ENCODE measurements at places on chromosomes 2 and 18.

GRCh38 chr2:3725458-3726250, 22.3 kb downstream of the DCDC2C start:
- no peak for DNase-seq

GRCh38 chr2:1450915-1451314, 37.7 kb downstream of the TPO start:
- no peak for DNase-seq

- no peak for DNase-seq
Observed at GRCh38 chr18:54228364-54228763, 3.9 kb upstream of the MBD2 start.

DNA sequence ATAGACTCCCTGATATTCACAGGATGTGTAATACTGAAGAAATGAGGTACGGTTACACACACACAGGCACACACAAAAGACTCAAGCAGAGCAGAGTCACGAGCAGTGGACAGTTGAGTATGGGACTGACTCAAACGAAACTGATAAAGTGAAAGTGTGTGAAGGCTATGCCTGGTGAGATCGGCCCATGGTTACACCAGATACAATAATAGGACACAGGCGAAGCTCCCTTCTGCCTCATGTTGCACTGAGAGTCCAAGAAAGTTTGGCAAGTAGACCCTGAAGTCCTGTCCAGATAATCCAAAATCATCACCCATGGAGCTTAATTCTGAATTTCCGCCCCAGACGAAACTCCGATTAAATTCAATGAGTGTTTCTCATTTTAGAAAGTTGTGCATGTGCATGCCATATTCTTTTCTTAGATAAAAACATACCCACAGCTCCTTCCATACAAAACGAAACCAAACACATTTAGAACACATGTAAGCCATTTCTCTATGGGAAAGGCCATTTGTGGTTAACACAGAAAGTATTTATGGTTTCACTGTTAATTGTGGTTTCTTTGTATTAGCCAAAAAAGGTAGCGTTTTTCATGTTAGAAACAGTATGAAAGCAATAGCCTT, 567.6 kb downstream of the PLCL1 start:
- DNase-seq: no peak

DNA sequence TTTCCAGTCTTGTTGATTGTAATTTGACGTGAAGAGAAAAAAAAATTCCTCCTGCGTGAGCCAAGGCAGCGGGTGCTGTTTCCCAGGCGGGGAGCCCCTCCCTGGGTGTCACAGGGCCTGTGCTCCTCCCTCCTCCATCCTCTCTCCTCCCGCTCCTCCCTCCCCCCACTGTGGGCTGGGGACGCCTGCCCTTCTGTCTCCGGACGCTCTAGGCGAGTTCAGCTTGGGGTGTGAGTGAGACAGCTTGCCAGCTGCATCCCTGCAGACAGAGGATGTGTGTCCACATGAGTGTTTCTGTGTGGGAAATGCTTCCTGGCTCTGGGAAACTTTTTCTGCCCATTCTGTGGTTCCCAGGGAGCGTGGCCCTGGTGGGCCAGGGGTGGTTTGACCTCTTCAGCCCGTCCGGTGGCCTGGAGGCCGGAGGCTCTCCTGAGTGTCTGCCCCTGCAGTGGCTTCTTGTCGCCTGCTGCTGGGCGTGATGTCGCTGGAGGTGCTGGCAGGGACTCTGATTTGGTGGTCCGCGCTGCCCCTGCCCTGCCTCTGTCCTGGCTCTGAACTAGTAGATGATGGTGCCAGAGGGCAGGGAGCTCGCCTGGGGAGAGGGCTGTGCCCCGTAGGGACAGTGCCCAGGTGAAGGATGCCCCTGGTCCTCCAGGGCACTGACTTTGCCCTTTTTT, 96.4 kb downstream of the USP40 start:
- no peak for DNase-seq

- DNase-seq: no peak
Observed at GRCh38 chr2:139622691-139623090, 842.5 kb upstream of the NXPH2 start.

DNA sequence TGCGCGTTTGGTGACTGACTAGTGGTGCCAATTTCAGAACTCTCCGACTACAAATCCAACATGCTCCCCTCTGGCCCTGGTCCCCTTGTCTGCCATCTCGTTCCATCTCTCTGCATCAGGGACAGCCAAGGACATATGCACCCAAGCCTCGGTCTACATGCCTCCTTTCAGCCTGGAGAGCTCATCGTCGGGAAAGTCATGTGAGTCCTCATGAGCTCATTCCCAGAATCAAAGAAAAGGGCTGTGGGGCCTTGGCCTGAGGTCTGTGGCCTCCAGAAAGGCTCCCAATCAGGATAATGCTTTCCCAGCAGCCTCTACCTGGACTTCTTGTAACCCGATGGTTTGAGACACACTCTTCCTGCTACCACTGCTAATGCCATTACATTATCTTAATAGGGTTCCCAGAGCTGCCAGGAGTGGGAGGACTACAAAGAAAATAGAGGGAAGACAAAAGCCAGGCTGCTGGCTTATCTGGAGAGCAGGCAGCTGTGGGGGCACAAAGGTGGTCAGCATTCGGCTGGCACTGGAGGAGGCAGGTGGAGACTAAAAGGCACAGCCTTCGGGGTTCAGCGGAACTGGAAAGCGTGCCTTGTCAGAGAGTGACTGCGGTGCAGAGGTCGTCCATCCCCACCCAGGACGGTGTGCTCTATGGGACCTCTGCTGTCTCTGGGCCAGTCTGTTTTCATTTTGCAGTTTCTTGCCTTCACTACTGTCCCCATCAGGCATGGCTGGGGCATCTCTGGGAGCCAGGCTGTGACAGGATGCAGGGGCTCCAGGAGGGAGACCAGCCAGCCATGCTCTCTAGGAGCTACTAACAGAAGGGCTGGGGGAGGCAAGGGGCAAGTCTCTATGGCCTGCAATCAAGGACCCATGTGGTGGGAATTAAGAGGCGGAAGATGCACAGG, 104.4 kb upstream of the SMAD2 start:
- no peak for DNase-seq

DNA sequence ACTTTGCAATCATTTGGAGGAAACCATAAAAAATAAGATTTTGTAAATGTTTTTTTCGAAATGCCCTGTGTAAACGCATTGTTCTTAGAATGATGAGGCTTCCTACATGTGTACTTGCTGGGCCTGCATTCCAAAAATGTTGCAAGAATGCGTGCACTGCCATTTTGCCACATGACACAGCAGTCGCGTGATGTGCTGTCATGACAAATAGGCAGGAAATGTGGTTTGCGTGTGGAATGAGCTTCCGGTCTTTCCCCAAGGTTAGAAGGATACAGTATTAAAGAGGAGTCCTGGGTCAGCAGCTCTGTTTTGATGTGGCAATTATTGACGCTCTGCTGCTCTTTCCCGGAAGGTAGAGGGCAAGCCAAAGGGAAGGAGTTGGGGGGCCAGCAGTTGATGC, 18.1 kb upstream of the SERPINB2 start:
- DNase-seq: no peak

DNA sequence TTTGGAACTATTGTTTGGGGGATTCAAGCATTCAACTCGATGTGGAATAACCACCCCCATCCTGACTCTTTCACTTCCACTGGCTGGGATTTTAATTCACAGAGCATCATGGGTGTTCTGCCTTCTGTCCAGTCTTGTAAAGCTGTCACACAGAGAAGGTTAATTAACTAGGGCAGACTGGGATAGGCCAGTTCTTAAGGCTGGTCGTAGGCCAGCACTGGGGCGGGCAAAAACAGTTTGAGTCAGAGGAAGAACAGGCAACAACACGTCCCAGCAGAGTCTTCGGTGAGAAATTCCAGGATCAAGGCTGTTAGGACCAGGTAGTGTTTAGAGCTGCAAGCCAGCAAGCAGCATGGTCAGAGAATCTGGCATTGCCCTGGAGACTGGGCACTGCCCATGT, 4.0 kb upstream of the RNF152 start:
- DNase-seq: no peak

GRCh38 chr2:25127646-25128045, 40.7 kb downstream of the POMC start:
- DNase-seq: no peak

- DNase-seq: peak; percentile 16
Observed at GRCh38 chr2:129656081-129656598, 323.3 kb upstream of the RAB6C start.

DNA sequence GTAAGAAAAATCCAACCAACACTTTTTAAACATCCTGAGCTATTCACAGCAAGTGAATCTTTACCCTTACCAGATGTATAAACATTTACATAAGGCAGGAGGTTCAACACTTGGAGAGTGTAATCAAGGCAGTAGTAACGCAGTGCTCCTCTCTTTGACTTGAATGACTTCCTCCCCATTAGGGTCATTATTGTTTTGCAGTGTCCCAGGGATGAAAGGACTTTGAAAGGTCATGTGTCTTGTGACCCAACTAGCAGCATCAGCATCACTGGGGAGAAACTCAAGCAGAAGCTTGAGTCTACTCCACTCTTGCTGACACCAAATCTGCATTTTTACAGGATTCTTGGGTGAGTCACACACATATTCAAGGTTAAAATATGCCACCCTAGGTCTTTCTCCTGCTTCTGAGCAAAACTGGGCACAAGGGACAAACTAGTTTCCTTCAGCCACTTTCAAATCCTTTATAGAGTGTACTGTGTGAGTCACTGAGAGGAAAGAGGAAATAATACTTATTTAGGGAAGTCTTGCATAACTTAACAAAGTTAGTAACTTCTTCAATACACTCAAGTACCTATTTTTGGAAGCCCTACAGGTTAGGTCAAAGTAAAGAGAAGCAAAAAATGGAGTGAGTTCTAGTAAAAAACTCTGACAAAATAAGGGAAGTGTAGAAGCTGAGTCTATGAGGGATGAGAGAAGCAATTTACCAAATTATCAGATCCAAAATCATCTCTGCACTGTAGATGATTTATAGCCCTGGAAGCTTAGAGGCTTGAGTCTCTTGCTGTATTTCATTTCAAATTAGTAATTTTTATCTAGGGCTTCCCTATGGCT, 51.0 kb upstream of the EML4 start:
- no peak for DNase-seq

DNA sequence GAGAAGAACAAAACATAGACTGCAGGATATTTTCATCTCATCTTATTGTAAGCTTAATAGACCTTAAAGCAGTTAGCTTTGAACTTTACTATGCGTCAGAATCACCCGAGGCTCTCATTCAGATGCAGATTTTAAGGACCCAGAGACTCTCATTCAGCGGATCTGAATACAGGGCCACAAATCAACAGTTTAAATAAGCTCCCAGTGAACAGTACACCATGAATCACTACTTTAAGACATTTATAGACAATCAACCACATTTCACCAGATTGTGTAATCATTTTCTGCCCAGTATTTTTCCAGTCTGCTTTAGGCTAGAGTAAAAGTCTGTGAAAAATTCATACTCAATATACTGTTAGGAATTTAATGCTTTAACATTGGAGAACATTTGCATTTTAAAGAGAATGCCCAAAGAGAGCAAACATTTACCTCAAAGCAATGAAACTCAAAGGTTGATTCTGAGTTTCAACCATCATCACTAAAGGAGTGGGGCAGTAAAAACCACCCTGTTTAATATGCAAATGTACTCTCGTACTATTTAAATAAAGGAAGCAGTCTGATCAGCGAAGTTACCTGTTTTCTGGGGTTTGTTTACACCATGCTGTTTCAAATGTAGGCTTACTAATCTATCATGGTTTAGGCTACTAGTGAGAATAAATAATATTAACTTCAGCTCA, 11.0 kb upstream of the ALPK2 start:
- DNase-seq: peak; percentile 98

DNA sequence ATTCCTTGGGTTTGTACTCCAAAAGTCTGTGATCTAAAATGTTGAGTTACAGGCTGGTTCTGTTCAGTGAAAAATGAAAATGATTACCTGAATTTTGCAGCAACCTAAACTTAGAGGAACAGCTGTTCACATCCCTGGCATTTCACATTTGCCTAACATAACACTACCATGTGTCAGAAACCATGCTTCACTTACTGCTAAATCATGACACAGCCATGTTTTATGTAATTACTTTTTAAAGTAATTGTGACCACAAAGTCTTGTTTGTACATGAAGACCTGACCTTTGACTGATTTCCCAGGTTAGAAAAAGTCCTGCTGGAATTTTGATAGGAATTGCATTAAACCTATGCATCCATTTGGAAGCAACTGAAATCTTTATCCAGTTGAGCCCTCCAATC, 79.1 kb downstream of the FAM168B start:
- no peak for DNase-seq

DNA sequence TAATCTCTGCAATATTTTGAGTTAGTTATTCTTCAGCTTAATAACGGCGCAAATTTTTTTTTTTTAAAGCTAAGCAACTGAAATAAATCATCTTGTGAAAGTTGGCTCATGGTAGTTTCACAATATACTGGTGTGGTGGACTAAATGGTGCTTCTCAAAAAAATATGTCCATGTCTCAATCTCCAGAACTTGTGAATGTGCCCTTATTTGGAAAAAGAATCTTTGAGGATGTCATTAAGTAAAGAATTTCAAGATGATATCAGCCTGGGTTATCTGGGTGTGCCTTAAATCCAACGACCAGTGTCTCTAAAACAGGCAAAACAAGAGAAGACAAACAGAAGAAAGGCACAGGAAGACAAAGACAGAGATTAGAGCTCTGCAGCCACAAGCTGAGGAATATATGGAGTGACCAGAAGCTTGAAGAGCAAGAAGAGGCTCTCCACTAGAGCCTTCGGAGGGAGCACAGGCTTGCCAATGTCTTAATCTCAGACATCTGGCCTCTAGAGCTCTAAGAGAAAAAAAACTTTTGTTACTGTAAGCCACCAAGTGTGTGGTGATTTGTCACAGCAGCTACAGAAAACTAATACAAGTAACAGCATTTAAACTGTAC, 71.4 kb downstream of the HNMT start:
- no peak for DNase-seq

GRCh38 chr2:185137700-185138099, 539.4 kb downstream of the ZNF804A start:
- DNase-seq: no peak

DNA sequence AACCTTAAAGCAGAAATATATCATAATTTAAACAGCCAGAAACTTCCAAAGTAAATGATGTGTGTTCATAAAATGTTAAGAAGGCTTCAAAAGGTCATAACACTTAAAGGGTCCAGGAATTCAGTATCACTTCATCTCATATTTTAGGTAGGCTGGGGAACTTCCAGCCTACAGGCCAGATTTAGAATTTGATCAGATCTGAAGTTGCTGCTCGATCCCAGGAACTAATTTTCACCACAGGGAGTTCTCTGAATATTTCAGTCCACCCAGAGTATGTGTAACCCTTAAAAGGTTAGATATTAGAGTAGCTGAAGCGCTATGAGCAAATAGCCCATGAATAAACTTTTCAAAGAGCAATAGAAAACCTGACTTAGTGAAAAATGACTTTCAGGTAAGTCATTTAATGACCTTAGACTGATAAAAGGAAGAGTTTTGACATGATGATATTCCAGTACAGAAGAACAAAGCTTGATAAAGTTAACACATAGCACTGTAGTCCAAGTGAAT, 1.7 kb downstream of the WIPF1 start:
- DNase-seq: no peak

Data from SK-N-MC (cell line).